Esophagus squamous epithelium (tissue), 5 donors: ENCODE measurements at places on chromosomes 11 and 22.

- DNase-seq, result no peak
Observed at GRCh38 chr22:23071230-23072076, 1.1 kb downstream of the GNAZ start.

DNA sequence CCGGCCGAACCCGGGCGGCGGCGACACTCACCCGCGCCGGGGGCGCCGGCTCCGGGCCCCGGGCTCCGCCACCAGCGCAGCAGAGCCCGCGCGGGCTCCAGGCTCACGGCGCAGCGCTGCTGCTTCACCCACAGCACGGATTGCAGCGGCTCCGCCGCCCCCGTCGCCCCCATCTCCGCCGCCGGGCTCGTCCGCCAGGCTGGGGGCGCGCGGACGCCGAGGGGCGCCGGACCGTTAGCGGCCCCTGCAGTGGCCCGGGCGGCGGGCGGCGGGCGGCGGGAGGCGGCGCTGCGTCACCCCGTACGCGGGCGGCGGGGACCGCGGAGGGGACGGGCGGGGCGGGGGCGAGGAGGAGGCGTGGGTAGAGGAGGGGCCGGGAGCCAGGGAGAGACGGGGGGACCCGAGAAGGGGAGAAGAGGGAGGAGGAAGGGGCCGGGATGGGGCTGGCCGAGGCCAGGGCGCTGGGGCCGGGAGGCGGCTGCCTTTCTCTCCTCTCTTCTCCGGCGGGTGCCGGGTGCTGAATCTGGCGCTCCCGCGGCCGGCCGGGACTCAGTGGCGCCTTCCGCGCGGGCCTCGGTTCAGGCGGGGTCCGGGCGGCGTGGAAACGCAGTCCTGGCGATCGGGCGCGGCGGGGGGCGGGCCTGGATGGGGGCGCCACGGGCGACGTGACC, at the start of gene CERK:
Gene CERK (minus strand): TSS at position 277 of the 671 bp plus-strand sequence. CDS start 104 bp downstream, at position 173.
- no peak for DNase-seq

GRCh38 chr11:61332281-61332796, 566 bp downstream of the DDB1 start:
- DNase-seq, result no peak

DNA sequence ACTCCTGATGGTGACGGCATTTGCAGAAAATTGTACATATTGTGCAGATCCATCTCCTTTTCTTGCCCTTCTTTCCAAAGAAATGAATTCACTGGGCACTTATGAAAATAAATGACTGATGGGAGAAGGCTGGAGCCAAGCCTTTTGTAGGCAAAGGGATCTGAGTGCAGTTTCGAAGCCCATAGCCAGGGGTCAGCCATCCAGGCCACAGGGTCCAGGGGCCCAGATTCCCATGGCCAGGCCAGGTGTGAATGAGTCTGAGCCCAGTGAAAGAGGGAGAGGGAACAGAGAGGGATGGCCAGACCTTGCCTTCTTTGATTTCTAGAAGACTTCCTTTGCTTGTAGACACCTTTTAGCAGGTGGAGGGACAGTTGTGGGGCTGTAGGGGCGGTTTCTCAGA, 209.1 kb downstream of the KIRREL3 start:
- no peak for DNase-seq

- no peak for DNase-seq
Observed at GRCh38 chr11:88284336-88285050, 53.0 kb downstream of the CTSC start.

DNA sequence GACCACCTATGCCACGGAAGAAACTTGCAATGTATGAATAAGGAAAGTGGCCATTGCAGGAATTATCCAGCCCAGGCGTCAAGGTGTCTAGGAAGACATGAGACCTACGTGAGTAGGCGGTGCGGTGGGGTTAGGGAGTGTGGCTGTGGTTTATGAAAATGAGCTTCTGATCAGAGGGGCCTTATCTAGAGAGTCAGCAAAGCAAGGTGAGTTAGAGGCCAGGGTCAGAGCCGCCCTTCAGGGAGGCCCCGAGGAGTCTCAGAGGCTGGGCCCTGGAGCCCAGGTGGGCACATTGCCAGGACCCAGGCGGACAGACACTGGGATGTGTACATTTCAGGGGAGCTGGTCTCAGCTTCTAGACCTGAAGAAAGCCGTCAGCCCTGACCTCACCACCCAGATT, 13.8 kb upstream of the LINC01488 start:
- no peak for DNase-seq

GRCh38 chr22:42547562-42547961, 6.2 kb upstream of the SERHL2 start:
- no peak for DNase-seq

GRCh38 chr11:66012946-66013761, 1.3 kb downstream of the CST6 start:
- no peak for DNase-seq

DNA sequence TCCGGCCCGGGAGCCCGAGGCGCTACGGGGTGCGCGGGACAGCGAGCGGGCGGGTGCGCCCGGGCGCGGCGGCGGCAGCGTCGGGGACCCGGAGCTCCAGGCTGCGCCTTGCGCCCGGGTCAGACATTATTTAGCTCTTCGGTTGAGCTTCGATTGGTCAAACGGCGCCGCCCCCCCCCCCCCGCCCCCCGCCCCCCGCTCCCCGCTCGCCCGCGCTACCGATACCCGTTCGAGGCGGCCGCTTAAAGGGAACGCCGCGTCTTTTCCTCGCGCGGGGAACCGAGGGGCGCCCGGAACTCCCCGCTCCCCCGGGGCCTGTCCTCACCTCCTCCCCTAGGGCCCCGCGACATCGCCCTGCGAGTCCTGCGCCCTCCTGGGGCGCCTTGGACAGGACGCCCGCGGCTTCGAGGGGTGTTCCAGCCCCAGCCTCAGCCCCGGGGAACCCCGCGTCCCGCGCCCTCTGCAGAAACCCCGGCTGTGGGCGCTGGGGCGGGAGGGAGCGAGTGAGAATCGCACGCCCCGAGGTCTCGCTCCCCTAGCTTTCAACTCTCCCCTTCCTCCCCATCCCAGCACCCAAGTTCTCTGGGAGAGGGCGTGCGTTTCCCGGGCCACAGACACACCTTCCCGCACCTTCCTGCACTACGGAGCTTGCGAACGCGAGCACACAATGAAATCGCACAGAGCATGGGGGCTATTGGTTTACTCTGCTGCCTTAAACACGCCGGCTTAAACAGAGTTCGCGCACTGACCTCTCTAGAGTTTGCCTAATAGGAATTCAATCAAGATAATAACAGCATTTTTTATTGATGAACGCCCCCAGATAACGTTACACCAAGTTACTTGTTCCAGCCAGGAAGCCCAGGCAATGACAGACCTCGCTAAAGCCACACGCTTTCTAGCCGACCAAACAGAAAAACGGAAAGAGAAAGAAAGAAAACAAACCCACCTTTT, at the start of gene BDNF:
Gene BDNF (minus strand): TSS at position 105 of the 951 bp plus-strand sequence. CDS start 41,891 bp downstream, outside the sequence.
- no peak for DNase-seq

- no peak for DNase-seq
Observed at GRCh38 chr11:34154059-34154875, 48.8 kb downstream of the NAT10 start.

DNA sequence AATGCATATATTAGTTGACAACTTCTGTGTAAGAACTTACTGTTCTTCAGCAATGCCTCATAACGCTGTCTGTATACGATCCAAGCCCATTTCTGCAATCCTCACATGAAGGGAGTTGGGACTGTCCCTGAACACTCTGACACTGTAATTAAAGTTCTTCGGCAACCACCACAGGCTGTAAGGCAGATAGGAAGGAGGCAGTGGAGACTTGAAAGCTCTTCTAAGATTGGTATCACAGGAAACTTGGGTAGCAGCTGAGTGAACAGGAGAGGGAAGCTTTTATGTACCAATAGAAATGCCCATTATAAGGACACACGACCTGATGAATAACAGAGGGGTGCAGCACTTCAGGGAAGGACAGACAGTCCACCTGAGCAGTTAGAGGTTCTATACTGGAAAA, 12.0 kb upstream of the GAB2 start:
- no peak for DNase-seq

DNA sequence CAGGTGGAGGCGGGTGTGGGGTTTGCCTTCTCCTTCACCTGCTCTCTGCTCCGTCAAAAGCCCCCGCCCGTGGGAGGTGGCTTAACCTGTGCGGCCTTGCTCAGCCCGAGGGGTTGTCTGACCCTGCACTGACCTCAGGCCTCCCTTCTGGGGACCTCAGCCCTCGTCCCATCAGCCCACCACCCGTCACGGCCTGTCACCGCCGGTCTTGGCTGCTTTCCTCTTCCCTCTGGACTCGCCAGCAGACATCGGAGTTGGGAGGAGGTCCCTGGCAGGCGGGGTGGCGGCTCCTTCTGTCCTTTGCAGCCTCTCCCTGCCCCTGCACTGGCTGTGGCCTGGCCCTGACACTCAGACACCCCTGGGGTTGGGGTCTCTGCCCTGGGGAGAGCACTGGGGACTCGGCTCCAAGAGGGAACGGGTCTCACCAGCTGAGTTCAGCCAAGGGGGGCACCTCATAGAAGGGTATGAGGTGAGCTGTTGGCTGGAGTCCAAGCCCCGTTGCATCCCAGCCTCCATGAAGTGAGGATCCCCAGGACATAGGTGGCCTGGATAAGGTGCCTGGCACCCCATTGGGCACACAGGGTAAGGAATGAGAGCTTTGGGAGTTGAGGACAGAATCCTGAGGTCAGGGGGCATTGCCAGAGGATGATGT, 999.6 kb downstream of the BRD1 start:
- no peak for DNase-seq

GRCh38 chr22:27163162-27164137, 506.1 kb downstream of the MIAT start:
- no peak for DNase-seq

- DNase-seq, result no peak
Observed at GRCh38 chr11:121580154-121580553, 127.4 kb upstream of the SORL1-AS1 start.

- DNase-seq, result no peak
Observed at GRCh38 chr11:99410636-99411035, 389.9 kb downstream of the CNTN5 start.

DNA sequence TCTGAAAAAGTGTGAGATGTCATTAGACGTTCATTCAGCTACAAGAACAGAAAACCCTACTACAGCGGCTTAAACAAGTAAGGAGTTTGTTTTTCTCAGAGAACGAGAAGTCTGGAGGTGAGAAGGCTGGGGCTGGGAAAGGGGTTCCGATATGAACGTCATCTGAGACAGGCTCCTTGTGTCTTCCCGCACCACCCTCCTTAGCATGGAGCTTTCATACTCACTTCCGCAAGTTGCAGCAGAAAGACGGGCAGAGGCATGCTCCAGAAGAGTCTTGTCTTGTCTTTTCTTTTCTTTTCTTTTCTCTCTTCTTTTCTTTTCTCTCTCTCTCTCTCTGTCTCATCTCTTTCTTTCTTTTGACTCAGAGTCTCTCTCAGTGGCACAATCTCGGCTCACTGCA, 3.6 kb downstream of the TMEM45B start:
- no peak for DNase-seq

DNA sequence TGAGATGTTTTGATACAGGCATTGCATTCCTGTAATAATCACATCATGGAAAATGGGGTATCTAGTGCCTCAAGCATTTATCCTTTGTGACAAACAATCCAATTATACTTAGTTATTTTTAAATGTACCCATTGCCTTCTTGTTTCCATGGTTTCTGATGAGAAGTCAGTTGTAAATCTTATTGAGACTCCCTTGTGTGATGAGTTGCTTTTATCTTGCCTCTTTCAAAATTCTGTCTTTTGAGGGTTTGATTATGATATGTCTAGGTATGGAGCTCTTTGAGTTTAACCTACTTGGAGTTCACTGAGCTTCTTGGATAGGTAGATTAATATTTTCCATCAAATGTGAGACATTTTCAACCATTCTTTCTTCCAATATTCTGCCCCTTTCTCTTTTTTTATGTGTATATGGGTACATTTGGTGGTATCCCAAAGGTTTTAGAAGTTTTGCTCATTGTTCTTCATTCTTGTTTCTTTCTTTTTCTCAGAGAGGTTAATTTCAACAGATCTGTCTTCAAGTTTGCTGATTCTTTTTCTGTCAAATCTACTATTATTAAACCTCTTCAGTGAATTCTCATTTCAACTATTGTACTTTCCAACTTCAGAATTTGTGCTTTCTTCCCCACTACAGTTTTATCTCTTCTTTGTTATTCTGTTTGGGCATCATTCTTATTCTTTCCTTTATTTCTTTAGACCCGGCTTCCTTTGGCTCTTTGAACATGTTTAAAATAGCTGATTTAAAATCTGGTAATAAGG, 13.7 kb downstream of the NAGA start:
- DNase-seq, result no peak

DNA sequence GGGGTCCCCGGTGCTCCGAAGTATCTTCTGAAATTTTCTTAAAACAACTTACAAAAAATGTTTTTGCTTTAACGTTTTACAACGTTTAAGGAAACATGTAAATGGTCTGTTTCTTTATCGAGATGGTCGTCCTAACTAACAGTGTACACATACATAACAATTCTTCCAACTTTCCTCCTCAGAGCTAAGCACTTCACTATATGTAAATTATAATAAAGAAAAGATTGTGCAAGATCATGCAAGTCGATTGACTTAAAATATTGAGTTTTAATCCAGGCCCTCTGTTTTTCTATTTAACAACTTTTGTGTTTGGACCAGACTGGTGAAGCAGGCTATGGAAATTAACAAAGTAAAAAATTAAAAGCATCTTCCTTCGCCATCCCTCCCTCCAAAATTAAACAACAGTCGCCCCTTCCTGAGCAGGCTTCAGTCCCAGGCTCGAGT, 4.9 kb downstream of the ALX4 start:
- no peak for DNase-seq

GRCh38 chr11:102971766-102972165, 16.2 kb upstream of the MMP13 start:
- DNase-seq, result no peak

DNA sequence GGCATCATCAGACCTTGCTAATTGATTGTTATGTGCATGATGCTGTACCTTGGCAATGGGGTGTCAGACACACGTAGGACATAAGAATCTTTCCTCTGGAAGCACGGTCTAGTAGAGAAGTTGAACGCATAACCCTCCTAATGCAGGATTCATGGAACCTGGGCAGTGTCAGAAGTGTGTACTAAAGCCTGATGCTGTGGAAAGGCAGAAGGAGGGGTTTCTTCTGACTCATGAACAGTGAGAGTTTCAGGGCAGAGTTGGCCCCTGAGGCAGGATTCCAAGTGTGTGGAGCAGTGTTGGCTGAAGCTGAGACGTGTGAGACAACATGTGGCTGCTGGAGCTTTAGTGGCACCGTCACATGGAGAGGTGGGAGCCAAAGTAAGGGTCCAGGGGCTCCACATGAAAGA, 3.5 kb downstream of the PANX1 start:
- DNase-seq, result no peak

DNA sequence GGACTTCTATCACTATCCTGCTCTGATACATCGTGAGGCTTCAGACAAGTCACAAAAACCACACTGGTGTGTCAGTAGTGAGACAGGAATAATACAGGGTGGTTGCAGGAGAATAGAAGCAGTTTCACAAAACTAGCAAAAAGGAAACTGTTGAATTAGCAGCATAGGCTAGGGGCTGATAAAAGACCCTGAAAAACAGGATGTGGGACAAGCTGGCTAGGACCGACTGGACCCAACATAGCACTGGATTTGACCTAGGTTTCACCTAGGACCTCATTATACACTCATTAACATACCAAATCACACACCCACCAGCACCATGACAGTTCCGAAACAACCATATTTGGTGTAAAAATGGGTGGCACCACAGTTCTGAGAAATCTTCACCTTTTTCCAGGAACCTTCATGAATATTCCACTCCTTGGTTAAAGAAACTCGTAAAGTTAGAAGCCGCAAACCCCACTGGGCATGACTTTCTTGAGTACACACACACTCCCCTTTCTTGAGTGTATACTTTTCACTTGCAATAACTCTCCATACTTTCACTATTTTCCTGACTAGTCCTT, 76.2 kb downstream of the SLC1A2 start:
- DNase-seq, result no peak
